ENCODE measurements at places on chromosomes 12 and 14. TPM values are rescaled to one million over a fixed set of nuclear protein-coding genes. Genes with fewer than 3 reads are reported as not detected.

Gene LRRC9
- not detected for total RNA-seq

Gene CATSPERB
- 2.3 TPM for total RNA-seq

Gene MGST1
- not detected for total RNA-seq

GRCh38 chr14:61555056-61555838 is 140.1 kb upstream of the HIF1A start:
- H3K4me1 ChIP-seq, result peaks cover 65% of the 10 kb centered on the region
- no peaks in the 10 kb centered on the region for H3K27me3 ChIP-seq
- no peak for DNase-seq
- peaks cover 17% of the 10 kb centered on the region for H3K36me3 ChIP-seq

GRCh38 chr12:101670007-101670671 is 27.3 kb upstream of the CHPT1 start:
- peak overlapping the region; percentile 14 for H3K27ac ChIP-seq
- peaks cover 20% of the 10 kb centered on the region for H3K4me1 ChIP-seq
- no peaks in the 10 kb centered on the region for H3K36me3 ChIP-seq
- DNase-seq, result peak; percentile 50

- no peaks in the 10 kb centered on the region for H3K36me3 ChIP-seq
- H3K4me1 ChIP-seq, result no peaks in the 10 kb centered on the region
- H3K27me3 ChIP-seq, result no peaks in the 10 kb centered on the region
- H3K4me3 ChIP-seq, result no peak overlapping the region
- no peak overlapping the region for H3K27ac ChIP-seq
- no peak for DNase-seq
Measured at GRCh38 chr14:85607651-85608081, 77.7 kb downstream of the FLRT2 start.

Gene ACSM4
- total RNA-seq, result not detected

GRCh38 chr14:80136358-80136757 is 74.9 kb downstream of the DIO2 start:
- DNase-seq, result no peak
- H3K27ac ChIP-seq, result no peak overlapping the region
- H3K36me3 ChIP-seq, result peaks cover 1% of the 10 kb centered on the region
- H3K27me3 ChIP-seq, result no peaks in the 10 kb centered on the region
- no peaks in the 10 kb centered on the region for H3K4me1 ChIP-seq
- H3K4me3 ChIP-seq, result no peak overlapping the region

Gene A2M
- 0.60 TPM for total RNA-seq

Gene KRT78
- not detected for total RNA-seq

- peaks cover 32% of the 10 kb centered on the region for H3K4me1 ChIP-seq
- H3K36me3 ChIP-seq, result peaks cover 6% of the 10 kb centered on the region
- peak overlapping the region; percentile 52 for H3K27ac ChIP-seq
- H3K27me3 ChIP-seq, result no peaks in the 10 kb centered on the region
- H3K4me3 ChIP-seq, result peak overlapping the region; percentile 90
Measured at GRCh38 chr12:118377021-118377883, 897 bp downstream of the SUDS3 start.

Gene MDGA2
- not detected for total RNA-seq
